ENCODE measurements at places on chromosomes 2 and 18. TPM values are rescaled to one million over a fixed set of nuclear protein-coding genes. Genes with fewer than 3 reads are reported as not detected.

- peak; percentile 75 for DNase-seq
- peak overlapping the region; percentile 35 for H3K27ac ChIP-seq
- no peak overlapping the region for H3K4me3 ChIP-seq
- H3K4me1 ChIP-seq = peaks cover 3% of the 10 kb centered on the region
- no peaks in the 10 kb centered on the region for H3K27me3 ChIP-seq
- H3K36me3 ChIP-seq = no peaks in the 10 kb centered on the region
These were observed 12.5 kb downstream of the INPP4A start for GRCh38 chr2:98457045-98457696.

DNA sequence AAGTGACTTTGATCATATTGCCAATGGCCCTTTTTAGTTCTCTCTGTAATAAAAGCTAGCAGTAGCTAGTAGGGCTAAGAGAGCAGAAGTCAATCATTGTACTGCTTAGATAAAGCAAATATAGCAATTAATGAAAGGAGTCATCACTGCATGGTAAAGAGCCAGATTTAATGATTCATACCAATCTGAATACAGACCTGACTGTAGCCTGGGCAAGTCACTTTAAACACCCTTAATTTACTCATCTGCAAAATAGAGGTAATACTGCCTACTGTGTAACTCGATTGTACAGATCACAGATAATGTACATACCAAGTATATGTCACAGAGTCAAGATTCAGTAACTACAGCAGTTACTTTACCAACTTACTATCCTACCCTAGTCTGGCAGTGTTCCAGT lies 63.6 kb downstream of the ASXL2 start:
- H3K36me3 ChIP-seq = no peaks in the 10 kb centered on the region
- H3K4me3 ChIP-seq = no peak overlapping the region
- no peak overlapping the region for H3K27ac ChIP-seq
- no peaks in the 10 kb centered on the region for H3K4me1 ChIP-seq
- peak; percentile 26 for DNase-seq
- H3K27me3 ChIP-seq = no peaks in the 10 kb centered on the region

DNA sequence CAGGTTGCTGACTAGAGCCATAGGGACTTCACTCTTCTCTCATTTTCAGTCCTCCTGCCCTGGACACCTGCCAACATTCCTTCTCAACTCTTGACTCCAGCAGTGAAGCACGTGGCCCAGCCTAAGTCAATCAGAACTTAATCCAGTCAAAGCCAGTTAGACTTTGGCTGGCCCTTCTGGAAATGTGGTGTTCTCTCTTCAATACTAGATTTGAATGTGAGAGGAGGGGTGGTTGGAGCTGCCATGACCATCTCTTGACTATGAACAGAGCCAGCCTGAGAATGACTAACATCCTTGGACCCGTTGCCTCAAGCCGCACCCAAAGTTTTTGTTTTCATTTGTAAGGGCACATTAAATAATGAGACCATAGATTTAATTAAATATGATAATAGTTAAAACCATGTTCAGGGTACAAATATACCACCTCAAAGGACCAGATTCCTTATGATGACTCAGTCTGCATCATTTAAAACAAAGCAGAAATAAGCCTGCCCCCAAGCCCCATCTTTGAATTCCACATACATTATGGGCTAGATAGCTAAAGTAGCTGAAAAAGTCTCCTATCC lies 49.7 kb upstream of the RASGRP3 start:
- H3K4me3 ChIP-seq = no peak overlapping the region
- H3K27ac ChIP-seq = peak overlapping the region; percentile 65
- H3K36me3 ChIP-seq = no peaks in the 10 kb centered on the region
- H3K4me1 ChIP-seq = peaks cover 15% of the 10 kb centered on the region
- no peaks in the 10 kb centered on the region for H3K27me3 ChIP-seq
- peak; percentile 62 for DNase-seq

DNA sequence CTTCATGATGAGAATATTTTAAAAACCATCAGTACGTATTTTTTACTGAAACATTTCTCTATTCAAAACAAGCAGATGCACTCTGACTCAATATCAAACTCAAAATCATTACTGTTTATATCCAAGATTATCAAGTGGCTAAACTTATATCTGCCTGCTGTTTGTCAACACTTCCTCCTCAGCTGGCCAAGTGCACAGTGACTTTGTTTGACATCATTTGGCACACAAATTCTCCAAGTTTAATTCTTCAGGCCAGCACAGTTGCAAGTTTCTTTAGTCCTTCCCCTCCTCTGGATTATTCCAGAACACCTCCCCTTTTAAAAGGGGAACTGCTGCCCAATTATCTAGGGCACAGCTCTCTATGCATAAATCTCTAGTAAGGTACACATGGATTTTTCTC lies 346.6 kb downstream of the FSIP2 start:
- no peaks in the 10 kb centered on the region for H3K4me1 ChIP-seq
- no peaks in the 10 kb centered on the region for H3K36me3 ChIP-seq
- H3K27me3 ChIP-seq = no peaks in the 10 kb centered on the region
- no peak overlapping the region for H3K27ac ChIP-seq
- no peak for DNase-seq

GRCh38 chr2:36356990-36357846 lies 1.6 kb downstream of the CRIM1 start:
- DNase-seq = peak; percentile 78
- H3K4me3 ChIP-seq = peak overlapping the region; percentile 98
- no peaks in the 10 kb centered on the region for H3K36me3 ChIP-seq
- peaks cover 48% of the 10 kb centered on the region for H3K4me1 ChIP-seq
- peak overlapping the region; percentile 95 for H3K27ac ChIP-seq

- H3K4me1 ChIP-seq = peaks cover 20% of the 10 kb centered on the region
- H3K36me3 ChIP-seq = peaks cover 55% of the 10 kb centered on the region
- no peaks in the 10 kb centered on the region for H3K27me3 ChIP-seq
- H3K4me3 ChIP-seq = no peak overlapping the region
These were observed 113.0 kb downstream of the CRIM1 start for GRCh38 chr2:36468463-36469105.

DNA sequence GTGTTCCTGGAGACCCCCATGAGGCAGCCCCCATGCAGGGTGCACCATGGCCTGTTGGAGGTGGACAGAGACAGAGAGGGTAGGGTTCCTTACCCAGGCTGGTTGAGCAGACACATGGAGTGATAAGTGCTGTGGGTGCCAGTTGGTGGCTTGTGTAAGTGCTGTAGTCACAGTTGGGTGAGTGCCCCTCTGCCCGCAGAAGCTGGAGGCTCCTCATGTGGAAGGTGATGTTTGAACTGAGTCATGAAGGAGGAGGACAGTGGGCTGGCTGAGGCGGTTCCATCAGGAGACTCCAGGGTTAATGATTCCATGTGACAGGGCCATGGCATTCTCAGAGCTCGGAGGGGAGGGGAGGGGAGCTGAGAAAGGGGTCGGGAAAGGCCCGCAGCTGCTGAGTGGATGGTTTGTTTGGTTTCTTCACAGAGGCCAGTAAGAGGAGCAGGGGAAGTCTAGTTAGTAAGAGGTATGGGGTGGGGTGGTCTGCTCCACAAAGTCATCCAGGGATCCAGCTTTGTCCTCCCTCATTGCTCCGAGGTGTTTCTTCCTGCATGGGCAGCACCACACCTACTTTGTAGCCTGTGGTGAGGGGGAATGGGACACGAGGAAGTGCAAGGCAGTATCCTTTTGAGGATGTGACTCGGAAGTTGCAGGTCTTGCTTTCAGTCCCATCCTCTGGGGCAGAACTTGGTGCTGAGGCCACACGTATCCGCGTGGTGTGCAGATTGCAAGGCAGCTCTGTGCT lies 13.6 kb downstream of the IMPA2 start:
- no peaks in the 10 kb centered on the region for H3K27me3 ChIP-seq
- no peak overlapping the region for H3K4me3 ChIP-seq
- no peaks in the 10 kb centered on the region for H3K36me3 ChIP-seq
- no peak overlapping the region for H3K27ac ChIP-seq

DNA sequence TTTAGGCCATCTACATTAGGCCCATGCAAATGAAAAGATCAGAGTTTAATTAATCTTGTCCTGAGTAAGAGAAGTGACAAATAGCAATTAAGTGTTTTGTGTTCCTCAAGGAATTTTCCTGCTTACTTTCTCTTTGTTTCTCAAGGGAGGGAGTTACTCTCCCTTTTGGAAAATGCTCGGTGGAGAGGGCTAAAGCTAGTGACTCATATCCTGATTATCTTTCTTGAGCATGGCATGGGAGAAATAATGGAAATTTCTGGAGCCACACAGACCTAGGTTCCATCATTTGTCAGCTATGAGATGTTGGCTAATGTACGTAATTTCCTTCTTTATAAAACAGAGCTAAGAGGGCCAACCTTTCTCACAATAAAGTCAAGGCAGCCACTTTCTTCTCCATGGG lies 177.1 kb downstream of the ETAA1 start:
- no peaks in the 10 kb centered on the region for H3K27me3 ChIP-seq
- peak overlapping the region; percentile 21 for H3K27ac ChIP-seq
- DNase-seq = peak; percentile 90
- no peaks in the 10 kb centered on the region for H3K36me3 ChIP-seq
- no peak overlapping the region for H3K4me3 ChIP-seq

FAM124B gene
- not detected for total RNA-seq

COL6A3 gene
- total RNA-seq = 200 TPM

PTPN4 gene
- total RNA-seq = 38.2 TPM

ST6GAL2 gene
- total RNA-seq = 120 TPM

MROH2A gene
- total RNA-seq = not detected

GPBAR1 gene
- 0.55 TPM for total RNA-seq

IL1RN gene
- total RNA-seq = not detected

CRYBA2 gene
- total RNA-seq = not detected

UPP2 gene
- not detected for total RNA-seq

CDH2 gene
- 326 TPM for total RNA-seq

TM4SF20 gene
- total RNA-seq = not detected

BOLL gene
- total RNA-seq = not detected

AGXT gene
- total RNA-seq = not detected

IL1F10 gene
- total RNA-seq = not detected

Measured in astrocyte (in vitro differentiated cells and primary cell).